ENCODE measurements at places on chromosomes 11 and 22. TPM values are rescaled to one million over a fixed set of nuclear protein-coding genes. Genes with fewer than 3 reads are reported as not detected.

Gene UCP3
- 0.72 TPM for total RNA-seq

Gene UPK3A
- not detected for total RNA-seq

Gene KCNJ11
- not detected for total RNA-seq

Gene LGALS12
- total RNA-seq = not detected

Gene CYP2D6
- 0.14 TPM for total RNA-seq

Gene ATF4
- 1,291 TPM for total RNA-seq

Gene POTEH
- total RNA-seq = not detected

Gene ALKBH8
- 13.5 TPM for total RNA-seq

Gene NDUFS3
- total RNA-seq = 77.3 TPM

Gene UBQLN3
- under 0.01 TPM for total RNA-seq

Gene TREH
- total RNA-seq = not detected

Gene RIN1
- 56.7 TPM for total RNA-seq

Gene RFPL1
- not detected for total RNA-seq

Gene BCO2
- 34.1 TPM for total RNA-seq

Gene FHIP1B
- 24.9 TPM for total RNA-seq

Gene JAM3
- 90.6 TPM for total RNA-seq

Gene EFEMP2
- total RNA-seq = 112 TPM

Gene GGTLC3
- not detected for total RNA-seq

Gene C11orf97
- total RNA-seq = not detected

Gene TIMP3
- total RNA-seq = 1,679 TPM

Gene OR52E8
- total RNA-seq = 1.0 TPM

Gene PDE3B
- total RNA-seq = 0.14 TPM

Gene SUSD2
- total RNA-seq = 0.44 TPM

Gene OR8D1
- not detected for total RNA-seq

Gene ZNF280A
- total RNA-seq = 1.3 TPM

Gene OR5M10
- not detected for total RNA-seq

Gene AIFM3
- 0.22 TPM for total RNA-seq

Gene KIAA1671
- 10.9 TPM for total RNA-seq

Gene KRTAP5-2
- not detected for total RNA-seq

Gene KCNJ5
- 0.29 TPM for total RNA-seq

Gene ROBO4
- total RNA-seq = 2.7 TPM

Gene TRIM77
- total RNA-seq = not detected

Gene CABP7
- not detected for total RNA-seq

Gene MUC2
- not detected for total RNA-seq

Gene UPB1
- 0.22 TPM for total RNA-seq

Gene EMID1
- not detected for total RNA-seq

Gene C1QTNF5
- total RNA-seq = 6.8 TPM

Gene KDELR3
- total RNA-seq = 111 TPM

Gene MYOD1
- total RNA-seq = not detected

Gene CDON
- total RNA-seq = 3.3 TPM

Gene MUC5AC
- not detected for total RNA-seq

Gene SCT
- not detected for total RNA-seq

Gene RAPSN
- 0.14 TPM for total RNA-seq

Gene SLC15A3
- total RNA-seq = 18.4 TPM

Gene SMTNL1
- not detected for total RNA-seq

Gene OR4D5
- total RNA-seq = not detected

Gene P2RX6
- total RNA-seq = 7.2 TPM

Gene FAM181B
- not detected for total RNA-seq

Gene TSPAN32
- not detected for total RNA-seq

Gene OR2D2
- total RNA-seq = 1.4 TPM

Data from placental pericyte (primary cell).